WTC11 (cell line): ENCODE measurements at places on chromosomes 2 and 18. TPM values are rescaled to one million over a fixed set of nuclear protein-coding genes. Genes with fewer than 3 reads are reported as not detected.

Gene LAMA3
- 0.50 to 0.89 TPM (median 0.83 TPM) in 3 replicates for total RNA-seq

Gene PHOSPHO2
- total RNA-seq, result 6.1 to 8.1 TPM (median 7.3 TPM) in 3 replicates

- no peaks in the 10 kb centered on the region for H3K36me3 ChIP-seq
- DNase-seq, result no peak
- H3K4me1 ChIP-seq, result peaks cover 2% of the 10 kb centered on the region; the same call in 1 of the 2 replicates
- no peak overlapping the region for H3K27ac ChIP-seq
- no peak overlapping the region for H3K4me3 ChIP-seq
These were observed 61.2 kb upstream of the RBBP8 start for GRCh38 chr18:22871809-22872525.

DNA sequence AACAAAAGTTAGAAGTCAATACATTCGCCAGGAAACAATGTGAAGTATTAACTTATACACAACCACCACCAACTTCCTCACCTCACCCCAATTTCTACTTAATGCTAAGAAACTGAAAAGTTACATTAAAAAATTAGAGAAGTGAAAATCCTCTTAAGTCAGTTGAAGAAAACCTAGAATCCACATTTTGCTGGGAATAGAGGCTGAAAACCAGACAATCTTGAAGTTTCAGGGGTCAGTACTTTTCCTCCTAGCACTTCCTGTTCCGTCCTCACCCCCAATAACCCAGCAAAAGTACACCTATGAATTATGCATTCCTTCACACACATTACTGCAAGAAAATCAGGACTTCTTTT lies 6.3 kb downstream of the YES1 start:
- no peaks in the 10 kb centered on the region for H3K27me3 ChIP-seq

DNA sequence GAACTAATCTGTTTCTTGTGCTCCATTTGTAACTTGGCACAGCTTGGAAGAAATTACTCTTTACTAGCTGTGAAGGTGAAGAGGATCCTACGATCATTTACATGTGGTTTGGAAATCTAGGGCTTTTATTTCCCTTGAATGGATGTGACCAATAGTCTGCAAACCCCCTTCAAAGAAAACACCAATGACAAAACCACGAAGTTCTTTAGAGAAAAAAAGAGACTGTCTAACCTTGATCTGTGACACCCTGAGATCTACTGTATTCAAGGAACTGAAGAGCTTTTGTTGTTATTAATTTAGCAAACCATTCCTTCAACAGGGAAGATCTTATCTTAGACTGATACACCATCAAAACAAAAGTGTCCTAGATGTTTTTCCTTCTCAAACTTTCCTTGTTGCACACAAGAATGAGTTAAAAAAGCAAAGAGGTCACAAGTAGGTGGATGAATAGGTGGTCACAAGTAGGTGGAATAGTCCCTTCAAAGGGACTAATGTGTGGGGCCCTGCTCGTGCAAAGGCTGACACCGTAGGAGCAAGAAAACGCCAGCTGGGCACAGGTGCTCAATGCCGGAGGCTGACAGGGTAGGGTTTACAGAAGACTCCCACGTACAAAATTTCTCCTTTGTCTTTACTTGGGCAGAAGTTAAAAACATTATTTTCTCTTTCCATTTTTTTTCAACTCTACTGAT lies 95.6 kb upstream of the ITGB6 start:
- peaks cover 32% of the 10 kb centered on the region for H3K36me3 ChIP-seq
- H3K27me3 ChIP-seq, result no peaks in the 10 kb centered on the region
- no peak overlapping the region for H3K4me3 ChIP-seq
- no peak for DNase-seq
- peaks cover 22% of the 10 kb centered on the region for H3K4me1 ChIP-seq
